GF-D8 (cell line): ENCODE measurements at places on chromosomes 3 and 15.

DNA sequence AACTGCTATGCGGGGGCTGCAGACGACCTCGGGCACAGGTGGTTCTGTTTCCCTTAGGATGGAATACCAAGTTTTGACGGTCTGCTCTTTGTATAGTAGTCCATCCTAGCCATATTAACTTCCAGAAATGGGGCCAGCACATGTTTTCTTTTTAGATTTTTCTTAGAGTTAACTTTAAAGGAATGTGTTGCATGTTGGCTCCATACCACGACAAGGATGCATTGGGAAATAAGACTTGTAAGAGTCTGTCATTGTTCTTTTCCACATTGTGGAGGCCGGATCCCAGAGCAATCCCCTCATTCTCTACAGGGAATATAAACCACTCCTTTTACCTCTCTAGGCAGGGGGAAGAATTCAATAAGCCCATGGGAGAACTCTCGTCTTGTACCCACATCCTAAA is 87.1 kb upstream of the PLSCR4 start:
- no peak for DNase-seq

- no peak for DNase-seq
Measured at GRCh38 chr3:186825872-186826409, 16.6 kb upstream of the ADIPOQ start.

DNA sequence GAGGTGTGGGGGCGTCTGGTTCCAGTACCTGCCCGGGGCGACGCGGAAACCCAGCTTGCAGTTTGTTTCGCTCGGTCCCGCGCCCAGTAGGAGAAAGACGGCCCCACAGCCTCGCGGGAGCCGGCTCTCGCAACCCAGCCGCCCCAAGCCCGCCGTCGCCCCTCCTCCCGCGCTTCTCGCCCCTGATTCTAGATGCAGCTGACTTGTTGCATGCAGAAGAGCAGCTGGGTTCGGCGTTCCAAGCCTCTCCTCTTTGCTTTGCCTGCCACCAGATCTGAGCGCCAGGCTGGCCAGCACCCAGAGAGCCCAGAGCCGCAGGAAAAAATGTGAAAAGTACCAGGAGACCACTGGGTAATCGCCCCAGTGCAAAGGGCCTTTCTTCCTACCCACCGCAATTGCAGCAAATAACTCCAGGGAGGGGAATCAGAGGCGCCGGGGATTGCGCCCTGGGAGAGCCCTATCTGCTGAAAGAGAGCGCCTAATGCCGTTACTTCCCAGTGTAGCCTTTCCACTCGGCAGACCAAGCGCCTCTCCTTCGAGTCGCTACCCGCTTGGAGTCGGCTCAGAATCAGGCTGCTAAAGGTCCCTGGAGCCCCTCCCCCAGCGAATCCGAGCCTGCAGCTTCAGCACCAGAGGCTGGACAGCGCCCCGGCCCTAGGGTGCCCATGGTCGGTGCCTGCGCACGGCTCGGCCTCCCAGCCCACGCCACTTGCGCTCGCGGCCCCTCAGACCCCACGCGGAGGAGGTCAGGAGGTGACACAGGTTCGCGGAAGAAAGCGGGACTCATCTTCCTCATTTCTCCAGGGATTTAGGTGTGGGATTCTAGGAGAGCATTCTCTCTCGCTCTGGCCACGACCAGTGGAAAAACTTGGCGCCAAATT is 15.7 kb upstream of the AEN start:
- no peak for DNase-seq

- DNase-seq = no peak
Measured at GRCh38 chr3:38036906-38037305, 2.1 kb upstream of the DLEC1 start.

DNA sequence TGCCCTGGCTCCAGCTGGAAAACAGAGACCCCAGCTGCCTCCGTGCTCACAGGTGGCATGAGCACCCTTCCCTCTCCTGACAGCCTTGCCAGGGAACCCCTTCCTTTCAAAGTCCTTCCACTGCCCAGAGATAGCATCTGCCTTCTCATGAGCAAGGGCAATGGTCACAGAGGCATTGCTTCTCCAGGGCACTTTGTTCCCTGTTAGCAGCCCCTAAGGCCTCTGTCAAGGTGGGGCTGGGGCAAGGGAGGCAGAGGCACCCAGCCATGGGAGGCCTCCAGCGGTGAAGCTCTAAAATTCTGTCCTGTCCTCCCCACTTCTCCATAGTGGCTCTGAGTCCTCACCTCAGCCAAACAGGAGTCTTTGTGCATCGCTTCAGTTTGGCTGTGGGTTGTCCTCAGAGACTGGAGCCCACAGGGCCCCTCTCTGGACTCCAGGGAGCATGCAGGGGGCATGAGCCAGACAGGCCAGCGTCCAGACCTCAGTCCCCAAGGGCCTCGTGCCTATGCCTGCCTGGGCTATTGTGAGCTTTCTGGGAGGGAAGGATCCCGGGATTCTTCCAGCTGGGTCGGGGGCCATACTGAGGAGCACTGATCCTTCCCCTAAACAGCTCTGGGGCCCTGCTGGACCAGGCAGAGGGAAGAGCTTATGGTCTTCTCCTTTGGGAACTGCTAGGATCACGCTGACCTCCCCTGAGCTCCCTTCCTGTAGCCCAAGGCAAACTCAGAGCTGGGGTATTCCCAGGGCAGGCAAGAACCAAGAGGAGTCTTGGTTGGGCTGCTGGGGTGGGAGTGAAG is 106.6 kb downstream of the DNAJB8 start:
- no peak for DNase-seq

GRCh38 chr3:157921811-157922210 is 184.4 kb downstream of the SHOX2 start:
- DNase-seq = no peak

- no peak for DNase-seq
Measured at GRCh38 chr3:9916346-9916733, 558 bp upstream of the IL17RC start.

GRCh38 chr15:88800026-88800425 is 3.2 kb upstream of the ACAN start:
- no peak for DNase-seq

- no peak for DNase-seq
Measured at GRCh38 chr3:73408634-73409033, 216.1 kb downstream of the PDZRN3 start.

- no peak for DNase-seq
Measured at GRCh38 chr15:34718681-34719665, 35.8 kb downstream of the GJD2 start.

DNA sequence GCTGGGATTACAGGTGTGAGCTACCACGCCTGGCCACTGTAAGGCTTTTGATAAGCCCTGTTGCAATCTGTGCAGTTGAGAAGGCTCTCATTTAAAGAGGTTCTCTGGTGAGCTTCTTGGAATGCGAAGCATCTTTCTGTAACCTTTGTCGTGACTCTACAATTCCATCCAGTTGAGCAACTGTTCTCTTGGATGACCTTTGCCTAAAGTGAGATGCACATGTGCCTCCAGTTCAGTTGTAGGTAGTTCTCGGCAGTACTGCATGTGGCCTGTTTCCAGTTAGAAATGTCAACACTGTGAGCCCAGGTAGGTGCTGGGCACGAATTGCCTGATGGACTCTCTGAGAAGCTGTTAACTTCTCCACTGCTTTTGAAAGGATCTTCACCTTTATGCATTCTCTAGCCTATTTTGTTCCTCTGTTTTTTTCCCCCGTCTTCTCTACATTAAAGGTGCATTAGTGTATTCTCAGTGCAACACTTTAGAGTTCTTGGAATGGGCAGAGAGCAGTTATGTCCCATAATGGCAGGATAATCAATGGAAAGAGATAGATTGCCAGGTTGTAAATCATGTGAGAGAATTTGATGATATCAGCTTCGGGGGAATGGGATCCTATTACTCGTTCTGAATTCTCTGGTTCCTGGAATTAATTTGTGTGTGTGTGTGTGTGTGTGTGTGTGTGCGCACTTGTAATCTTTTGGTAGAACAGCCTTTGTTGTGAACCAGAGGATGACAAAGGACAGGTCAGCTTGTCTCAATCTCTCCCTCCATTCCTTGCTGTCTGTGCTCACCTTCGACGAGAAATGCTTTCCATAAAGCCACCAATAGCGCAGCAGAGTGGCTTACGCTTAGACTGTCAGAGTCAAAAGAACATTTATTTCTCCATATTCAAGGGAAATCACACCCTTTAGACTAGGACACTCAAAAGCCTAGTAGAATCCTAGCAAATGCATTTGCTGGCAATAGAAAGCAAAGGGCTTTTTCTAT is 51.1 kb downstream of the PTPRG start:
- DNase-seq = no peak

- no peak for DNase-seq
Measured at GRCh38 chr3:100899440-100900091, 93.7 kb downstream of the ABI3BP start.

DNA sequence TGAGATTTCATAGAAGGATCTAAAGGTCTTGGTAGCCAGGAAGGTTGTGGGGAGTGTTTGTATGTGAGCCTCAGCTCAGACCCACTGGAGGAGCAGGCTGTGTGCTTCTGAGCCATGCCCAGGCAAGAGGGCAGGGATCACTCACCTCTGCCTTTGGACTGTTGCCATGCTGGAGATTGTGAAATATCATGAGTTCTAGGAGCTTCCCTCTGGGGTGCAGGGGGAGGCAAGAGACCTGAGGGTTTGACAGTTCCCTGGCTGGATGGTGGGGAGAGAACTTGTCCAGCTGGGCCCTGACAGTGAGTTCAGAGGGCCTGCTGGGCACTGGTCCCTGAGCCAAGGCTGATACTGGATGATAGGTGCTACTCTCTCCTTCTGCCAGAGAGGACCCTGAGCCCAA is 6.0 kb downstream of the SLC6A1 start:
- no peak for DNase-seq

DNA sequence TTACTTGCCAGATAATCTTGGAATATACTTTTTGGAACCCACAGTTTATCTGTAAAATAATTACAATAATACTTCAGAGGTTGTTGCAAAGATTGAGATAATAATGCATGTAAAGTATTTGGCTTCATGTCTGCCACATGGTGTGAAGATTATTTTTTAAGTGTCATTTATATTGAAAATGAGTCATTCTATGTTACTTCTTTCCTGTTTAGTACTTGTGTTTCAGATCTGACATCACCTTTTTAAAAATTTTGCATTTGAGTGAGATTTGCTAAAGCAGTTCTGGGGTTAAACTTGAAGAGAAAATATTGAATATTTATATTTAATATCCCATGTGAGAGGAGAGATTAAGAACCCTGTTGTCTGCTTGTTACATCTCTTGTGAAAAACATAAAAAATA is 31.2 kb downstream of the IQGAP1 start:
- DNase-seq = no peak

- DNase-seq = peak; percentile 93
Measured at GRCh38 chr3:46947981-46948791, 28.4 kb downstream of the CCDC12 start.

GRCh38 chr3:138620431-138620830 is 11.9 kb downstream of the FAIM start:
- no peak for DNase-seq

DNA sequence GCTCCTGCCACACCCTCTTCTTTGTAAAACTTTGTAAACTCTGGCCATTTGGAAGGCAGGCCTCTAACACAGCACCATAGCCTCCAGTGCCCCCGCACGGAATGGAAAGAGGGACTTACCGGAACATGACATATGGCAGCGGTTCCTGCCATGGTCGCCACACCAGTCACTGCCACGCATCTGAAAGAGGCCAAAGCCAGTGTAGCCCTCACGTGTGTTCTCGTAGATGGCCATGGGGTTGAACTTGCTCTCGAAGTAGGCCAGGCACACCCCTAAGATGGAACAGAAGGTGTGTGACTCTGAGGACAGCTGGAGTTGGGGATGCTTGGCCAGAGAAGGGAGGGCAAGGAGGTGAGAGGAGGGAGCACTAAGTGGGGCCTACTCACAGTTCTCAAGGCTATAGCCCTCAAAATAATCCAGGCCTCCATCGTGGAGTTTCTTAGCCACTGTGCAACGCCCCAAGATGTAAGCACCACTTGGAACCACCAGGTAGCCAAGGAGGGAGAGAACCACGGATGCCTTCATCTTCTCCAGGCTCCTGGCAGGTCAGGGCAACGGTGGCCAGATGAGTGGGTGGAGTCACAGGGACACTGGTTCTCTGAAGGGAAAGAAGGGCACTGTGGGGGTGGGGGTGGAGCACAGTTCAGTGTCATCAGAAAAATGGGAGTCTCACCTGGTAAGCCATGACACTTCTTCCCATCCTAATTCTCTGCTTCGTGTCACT is 3.5 kb downstream of the LYZL4 start:
- no peak for DNase-seq

- no peak for DNase-seq
Measured at GRCh38 chr15:38768970-38769369, 204.4 kb upstream of the RASGRP1 start.

- no peak for DNase-seq
Measured at GRCh38 chr3:88028876-88029275, 29.9 kb downstream of the CGGBP1 start.

DNA sequence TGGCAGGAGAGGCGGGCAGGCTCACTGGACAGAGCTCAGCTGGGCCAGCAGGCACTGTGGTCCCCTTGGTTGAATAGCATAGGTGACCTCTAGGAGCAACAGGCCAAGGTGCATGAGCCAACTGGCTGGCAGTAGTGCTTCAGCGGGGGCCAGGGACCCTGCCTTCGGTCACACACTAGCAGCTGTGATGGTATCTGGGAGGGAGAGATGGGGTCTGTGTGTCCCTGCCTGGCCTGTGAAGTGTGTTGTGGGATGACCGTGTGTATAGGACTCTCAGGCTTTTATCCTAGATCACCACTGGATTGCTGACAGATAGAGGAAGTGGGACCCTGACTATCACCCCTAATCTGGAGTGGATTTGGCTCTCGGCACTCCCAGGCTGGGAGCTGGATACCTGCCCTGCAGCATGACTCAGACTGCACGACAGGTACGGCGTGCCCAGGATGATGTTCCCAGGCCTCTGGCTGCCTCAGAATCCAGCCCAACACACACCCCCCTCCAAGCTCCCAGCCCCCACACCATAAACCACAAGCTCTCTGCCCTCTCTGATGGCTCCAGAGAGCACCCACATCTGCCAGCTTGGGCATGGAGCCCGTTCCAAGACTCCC is 7.8 kb downstream of the RPS17 start:
- DNase-seq = no peak

GRCh38 chr3:67044955-67045354 is 46.8 kb downstream of the KBTBD8 start:
- no peak for DNase-seq

- no peak for DNase-seq
Measured at GRCh38 chr3:124496061-124496460, 234.2 kb upstream of the UMPS start.

GRCh38 chr3:154430014-154430413 is at the start of gene GPR149:
Gene GPR149, minus strand, starts transcription at chr3:154430190. Its CDS starts 575 bp downstream, at chr3:154429615.
- DNase-seq = no peak

DNA sequence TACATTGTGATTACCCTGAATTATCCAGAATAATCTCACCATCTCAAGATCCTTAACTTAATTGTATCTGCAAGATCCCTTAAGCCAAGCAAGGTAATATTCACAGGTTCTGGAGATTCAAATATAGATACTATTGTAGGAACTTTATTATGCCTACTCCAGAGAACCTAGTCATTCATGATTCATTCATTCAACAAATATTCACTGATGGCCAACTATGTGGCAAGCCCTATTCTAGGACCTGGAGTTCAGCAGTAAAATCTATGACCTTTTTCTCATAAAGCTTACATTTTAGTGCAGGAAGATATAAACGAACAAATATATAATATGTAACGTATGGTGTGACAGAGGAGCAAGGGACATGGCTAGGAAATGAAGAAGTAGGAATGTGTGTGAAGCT is 49.6 kb downstream of the ISL2 start:
- no peak for DNase-seq
